ENCODE measurements at places on chromosomes 2 and 18.

GRCh38 chr2:226352941-226353560, 446.6 kb downstream of the IRS1 start:
- DNase-seq: no peak

- DNase-seq: no peak
Measured at GRCh38 chr2:75276093-75277029, 77.0 kb upstream of the TACR1 start.

- no peak for DNase-seq
Measured at GRCh38 chr2:176162911-176163671, 6.0 kb downstream of the HOXD3 start.

DNA sequence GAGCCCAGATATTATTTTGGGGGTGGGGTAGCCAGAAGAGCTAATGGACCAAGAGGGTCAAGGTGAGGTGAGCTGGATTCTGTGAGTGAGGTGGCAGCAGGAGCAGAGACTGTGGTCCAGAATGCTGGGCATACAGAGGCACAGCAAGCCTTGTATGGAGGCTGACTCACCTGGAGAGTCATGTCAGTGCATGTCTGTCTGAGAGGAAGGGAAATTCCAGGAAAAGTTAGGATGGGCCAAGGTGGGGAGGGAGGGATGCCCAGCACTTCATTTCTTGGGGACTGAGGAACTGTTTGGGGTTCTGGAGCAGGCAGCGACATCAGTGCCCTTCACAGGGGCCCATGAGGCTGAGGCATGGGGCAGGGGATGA, 21.1 kb downstream of the PER2 start:
- DNase-seq: no peak

GRCh38 chr2:152480821-152481399, 145.9 kb downstream of the FMNL2 start:
- DNase-seq: no peak

GRCh38 chr2:210593166-210593565, 36.8 kb downstream of the CPS1 start:
- no peak for DNase-seq

GRCh38 chr2:138421971-138422335, 79.6 kb upstream of the SPOPL start:
- DNase-seq: no peak

GRCh38 chr2:201959626-201960025, 74.0 kb upstream of the FZD7 start:
- DNase-seq: no peak

GRCh38 chr2:45433363-45433762, 177.7 kb downstream of the SRBD1 start:
- no peak for DNase-seq

DNA sequence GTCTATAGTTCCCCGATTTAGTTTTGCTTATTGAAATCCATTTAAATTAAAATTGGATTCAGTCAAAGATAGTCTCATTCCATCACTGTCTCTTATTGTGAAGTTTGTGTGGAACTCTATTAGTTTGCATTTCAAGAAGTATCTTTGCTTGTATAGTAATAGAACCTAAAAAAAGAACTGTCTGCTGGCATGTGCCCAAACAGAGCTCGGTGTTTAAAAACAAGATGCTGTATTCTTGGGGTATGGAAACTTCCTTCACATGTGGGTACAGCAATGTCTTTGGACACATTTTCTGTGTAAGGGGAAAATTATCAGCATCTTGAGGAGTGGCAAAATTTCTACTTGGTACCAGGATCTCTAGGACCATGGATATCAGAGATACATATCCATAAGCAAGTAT, 292.6 kb downstream of the PLCL1 start:
- DNase-seq: no peak
